ENCODE measurements at places on chromosomes 7 and 10.
A peak's percentile ranks its signal among the peaks of the same experiment; 100 is the strongest.

GRCh38 chr10:123149568-123150270 is 1.8 kb downstream of the HMX2 start:
- peak; percentile 79 for DNase-seq

- DNase-seq = no peak
Observed at GRCh38 chr10:133350950-133351329, 3.8 kb downstream of the PRAP1 start.

DNA sequence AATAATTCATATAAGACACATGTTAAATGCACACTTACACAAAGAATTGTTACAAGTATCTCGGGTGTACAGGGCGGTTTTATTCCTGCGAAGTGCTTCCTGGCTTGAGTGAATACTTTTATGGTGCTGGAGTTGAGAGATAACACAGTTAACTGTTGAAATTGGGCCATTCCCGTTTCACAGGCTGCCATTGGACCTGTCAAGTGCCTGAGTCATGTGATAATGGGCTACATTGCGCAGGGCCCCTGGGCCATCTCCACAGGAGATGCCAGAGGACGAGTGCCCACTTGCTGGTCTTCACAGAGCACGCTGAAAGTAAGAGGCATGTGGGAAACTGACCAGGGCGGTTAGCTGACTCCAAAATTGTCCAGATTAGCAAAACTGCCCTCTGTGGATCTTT is 4.8 kb downstream of the FBH1 start:
- DNase-seq = no peak

- no peak for DNase-seq
Observed at GRCh38 chr7:91824201-91824600, 56.3 kb downstream of the MTERF1 start.

DNA sequence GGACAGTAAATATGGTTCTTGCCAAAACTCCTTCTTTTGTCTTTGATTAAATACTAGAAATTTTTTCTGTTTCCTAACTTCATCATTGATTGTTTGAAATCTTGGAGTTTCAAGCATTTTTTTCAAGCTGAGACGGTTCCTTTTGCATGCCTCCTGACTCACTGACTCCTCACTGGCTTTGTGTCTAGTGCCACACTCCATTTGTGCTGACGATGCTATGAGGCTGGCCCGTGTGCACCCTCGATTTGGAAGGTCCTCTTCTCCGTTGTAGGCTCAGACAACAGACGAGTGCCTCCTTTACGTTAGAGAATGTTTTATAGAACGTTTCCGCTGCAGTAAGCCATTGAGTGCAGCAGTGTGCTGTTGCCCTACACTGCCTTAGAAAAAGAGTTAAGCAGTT is 10.8 kb upstream of the CSGALNACT2 start:
- DNase-seq = no peak

- DNase-seq = no peak
Observed at GRCh38 chr10:23412223-23412622, 26.7 kb upstream of the OTUD1 start.

DNA sequence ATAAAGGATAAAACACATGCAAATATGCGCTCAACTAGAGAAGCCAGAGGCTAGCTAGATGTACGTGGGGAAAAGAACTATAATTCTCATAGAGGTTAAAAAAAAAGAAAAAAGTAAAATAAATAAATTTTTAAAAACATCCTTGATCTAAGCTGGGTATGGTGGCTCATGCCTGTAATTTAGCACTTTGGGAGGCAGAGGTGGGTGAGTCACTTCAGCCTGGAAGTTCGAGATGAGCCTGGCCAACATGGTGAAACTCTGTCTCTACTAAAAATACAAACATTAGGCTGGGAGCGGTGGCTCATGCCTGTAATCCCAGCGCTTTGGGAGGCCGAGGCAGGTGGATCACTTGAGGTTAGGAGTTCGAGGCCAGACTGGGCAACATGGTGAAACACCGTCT is 18.6 kb upstream of the HSPA12A start:
- DNase-seq = no peak

GRCh38 chr7:2217716-2218443 is 14.9 kb downstream of the MAD1L1 start:
- no peak for DNase-seq

DNA sequence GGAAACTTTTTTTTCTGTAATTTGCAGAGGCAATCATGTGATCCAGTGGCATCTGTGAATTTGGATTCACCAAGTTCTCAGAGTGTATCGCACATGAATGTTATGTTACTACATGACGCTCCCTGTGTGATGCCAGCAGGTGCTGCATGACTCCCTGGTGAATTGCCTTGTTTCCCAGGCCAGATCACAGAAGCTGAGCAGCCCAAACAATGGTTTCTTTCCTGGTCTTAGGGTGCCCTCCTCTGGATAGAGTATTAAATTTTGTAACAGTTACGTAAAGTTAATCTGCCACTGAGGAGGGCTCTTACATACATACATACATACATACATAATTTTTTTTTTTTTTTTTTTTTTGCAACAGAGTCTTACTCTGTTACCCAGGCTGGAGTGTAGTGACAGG is 3.6 kb downstream of the ZSCAN21 start:
- peak; percentile 23 for DNase-seq

GRCh38 chr7:17374654-17375053 is 76.2 kb downstream of the AHR start:
- DNase-seq = no peak

DNA sequence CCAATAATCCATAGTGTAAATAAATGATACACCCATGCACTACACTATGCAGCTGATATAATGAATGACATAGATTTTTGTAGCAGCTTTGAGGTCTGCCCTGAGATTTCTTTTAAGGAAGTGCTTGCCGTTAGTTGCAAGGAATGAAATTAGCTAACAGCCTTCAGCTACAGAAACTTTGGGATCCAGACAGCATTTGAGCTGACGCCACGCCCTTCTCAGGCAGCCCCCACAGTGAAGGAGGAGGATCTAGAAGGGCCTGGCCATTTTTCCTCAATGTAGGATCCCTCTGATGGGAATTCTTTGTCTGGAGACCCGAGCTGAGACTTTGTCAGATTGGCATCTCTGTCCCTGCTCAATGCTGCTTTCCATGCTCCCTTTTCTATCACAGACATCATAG is 6.1 kb upstream of the PDK4 start:
- no peak for DNase-seq

- DNase-seq = no peak
Observed at GRCh38 chr10:101304316-101304715, 49.6 kb upstream of the BTRC start.

- DNase-seq = no peak
Observed at GRCh38 chr10:127587668-127588365, 38.7 kb downstream of the NPS start.

DNA sequence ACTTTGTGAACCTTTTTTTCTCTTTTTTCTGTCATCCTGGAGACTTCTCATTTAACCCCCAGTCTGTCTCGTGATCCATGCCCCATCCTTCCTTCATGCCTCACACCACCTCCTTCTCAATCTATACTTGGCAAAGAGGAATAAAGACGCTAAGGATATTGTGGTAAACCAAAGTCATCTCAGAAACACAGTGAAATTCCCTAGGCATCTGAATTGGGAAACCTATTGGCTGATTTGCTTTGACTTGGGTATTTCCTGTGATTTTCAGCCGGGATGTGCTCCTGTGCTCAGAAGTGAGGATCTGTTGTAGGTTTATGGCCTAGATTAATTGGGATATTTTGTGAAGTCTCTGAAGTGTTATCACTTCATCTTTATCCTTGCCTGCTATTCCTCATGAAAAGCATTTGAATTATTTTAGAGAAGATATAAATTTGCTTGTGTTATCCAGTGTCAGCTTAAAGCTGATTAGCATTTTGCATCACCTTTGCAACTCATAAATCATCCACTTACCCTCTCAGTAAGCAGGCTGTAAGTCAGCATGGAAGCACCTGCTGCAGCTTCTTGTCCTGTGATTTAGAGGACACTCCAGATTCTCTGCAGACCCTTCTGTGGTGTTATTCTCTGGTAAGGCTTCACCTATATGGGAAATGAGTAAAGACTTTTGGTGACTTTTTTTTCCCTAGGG is 138.0 kb downstream of the AUTS2 start:
- no peak for DNase-seq

DNA sequence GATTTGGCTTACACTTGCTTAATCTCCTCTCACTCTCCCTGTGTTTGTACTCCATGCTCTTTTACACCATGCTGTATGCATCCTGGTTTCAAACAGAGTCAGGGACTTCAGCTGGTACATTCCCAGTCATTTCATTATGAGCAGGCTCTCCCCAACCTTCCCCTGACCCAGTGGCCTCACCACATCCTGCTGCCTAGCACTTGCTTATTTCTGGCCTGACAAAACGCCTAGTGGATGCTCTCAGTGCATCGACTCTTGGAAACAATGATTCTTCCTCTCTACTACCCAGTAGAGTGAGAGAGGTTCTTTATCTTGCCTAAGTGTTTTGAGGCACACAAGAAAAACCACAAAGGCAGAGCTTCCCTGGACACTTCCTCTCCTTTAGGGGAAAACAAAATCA is 63.4 kb downstream of the CAV1 start:
- peak; percentile 18 for DNase-seq

- DNase-seq = no peak
Observed at GRCh38 chr10:59655309-59655708, 54.3 kb downstream of the SLC16A9 start.

- no peak for DNase-seq
Observed at GRCh38 chr10:99695761-99696160, 36.2 kb downstream of the COX15 start.

- no peak for DNase-seq
Observed at GRCh38 chr7:86955895-86956503, 103.5 kb downstream of the ELAPOR2 start.

DNA sequence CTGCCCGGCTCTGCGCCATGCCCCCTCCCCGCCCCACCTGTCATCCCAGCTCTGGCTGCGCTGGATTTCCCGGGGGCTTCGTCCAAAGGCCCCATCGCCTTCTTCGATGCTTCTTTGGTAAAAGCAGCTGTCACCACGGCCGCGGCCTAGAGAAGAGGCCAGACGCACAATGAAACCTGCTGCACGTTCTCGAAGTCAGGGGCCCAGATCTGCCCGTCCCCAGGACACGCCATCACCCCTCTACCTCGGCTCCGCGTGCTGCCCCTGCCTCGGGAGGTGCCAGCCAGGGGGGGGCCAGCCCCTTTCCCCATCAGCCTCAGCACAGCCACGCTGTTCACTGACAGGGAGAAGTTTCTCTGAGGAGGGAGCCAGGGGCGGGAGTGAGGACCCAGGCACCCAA is 6.8 kb downstream of the GIGYF1 start:
- no peak for DNase-seq

DNA sequence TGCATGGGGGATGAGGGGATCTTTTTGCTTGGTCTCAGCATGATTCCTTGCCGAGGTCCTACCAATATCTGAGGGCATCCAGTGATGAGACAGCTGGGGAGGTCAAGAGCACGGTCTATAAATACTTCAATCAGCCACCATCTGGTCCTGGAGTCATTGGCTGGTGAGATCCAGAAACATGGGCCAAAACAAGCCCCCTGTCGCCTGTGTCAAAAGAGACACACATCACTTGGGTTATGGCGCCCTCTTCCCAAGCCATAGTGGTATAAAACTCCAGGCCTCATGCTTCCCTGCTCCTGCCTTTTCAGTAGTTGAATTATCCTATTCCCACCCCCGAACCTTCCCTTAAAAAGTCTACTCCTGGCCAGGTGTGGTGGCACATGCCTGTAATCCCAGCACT is 60.9 kb downstream of the SLC35B4 start:
- peak; percentile 43 for DNase-seq

GRCh38 chr7:71191771-71192170 is 59.8 kb downstream of the GALNT17 start:
- DNase-seq = no peak

GRCh38 chr7:98657736-98658135 is 40.7 kb downstream of the NPTX2 start:
- no peak for DNase-seq

DNA sequence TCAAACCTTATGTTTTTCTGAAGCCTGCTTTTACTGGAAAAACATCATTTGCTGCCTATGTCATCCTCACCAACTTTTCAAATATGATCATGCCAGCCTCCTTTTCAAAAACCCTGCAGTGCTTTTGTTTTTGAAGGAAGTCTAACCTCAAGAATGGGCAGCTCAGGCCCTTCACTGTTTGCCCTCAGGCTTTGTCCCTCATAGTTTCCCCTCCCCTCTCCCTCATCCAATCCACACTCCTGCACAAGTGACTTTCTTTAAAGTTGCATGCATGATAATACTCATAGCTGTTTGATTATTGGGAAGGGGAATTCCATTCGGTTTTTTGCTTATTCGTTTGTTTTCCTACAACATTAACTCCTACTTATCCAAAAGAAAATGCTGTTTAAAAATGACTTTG is 219.4 kb downstream of the SEMA3E start:
- peak; percentile 13 for DNase-seq

DNA sequence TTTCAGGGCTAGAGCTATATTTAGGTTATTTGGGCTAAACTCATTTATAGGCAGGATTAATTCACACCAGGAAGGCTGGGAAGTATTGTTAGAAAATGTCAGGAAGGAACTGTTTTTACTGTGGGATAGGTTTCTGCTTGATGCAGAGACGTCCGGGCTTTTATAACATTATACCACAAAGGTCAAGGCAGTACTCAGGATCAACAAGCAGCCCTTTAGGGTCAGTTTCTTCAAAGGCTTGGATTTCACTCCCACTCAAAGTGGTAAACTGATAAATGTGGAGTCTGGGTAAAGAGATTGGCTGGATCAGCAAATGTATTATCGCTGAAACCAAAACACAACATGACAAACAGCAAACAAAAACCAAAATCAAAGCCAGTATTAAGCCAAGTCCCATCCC is 127.2 kb downstream of the ARL5B start:
- DNase-seq = no peak

DNA sequence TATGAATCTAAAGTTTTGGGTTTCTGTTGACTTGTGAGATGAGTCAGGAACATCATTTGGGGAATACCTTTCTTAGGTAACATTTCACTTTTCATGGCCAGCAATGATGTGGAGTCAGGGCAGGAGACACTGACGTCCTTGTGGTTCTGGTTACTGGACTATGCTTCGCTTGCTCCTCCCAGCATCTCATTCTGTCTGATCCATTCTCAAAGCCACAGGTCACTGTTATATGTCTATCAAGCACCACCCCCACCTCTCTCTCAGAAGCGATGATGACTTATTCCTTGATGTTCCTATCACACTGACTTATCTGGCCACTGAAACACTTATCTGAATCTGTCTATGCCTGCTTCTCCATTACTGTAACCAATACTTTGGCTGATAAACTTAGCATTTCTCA is 51.6 kb downstream of the TES start:
- DNase-seq = no peak

- DNase-seq = no peak
Observed at GRCh38 chr7:82404652-82405051, 38.9 kb downstream of the CACNA2D1 start.

GRCh38 chr10:71059054-71059818 is 153.1 kb upstream of the UNC5B start:
- DNase-seq = no peak

GRCh38 chr7:1707756-1708595 is 37.9 kb downstream of the ELFN1 start:
- DNase-seq = no peak

GRCh38 chr10:110414548-110415309 is 83.0 kb upstream of the DUSP5 start:
- no peak for DNase-seq

All from neural progenitor cell (in vitro differentiated cells).